Stimulated activated CD4-positive, alpha-beta T cell treated with anti-CD3 and anti-CD28 coated beads, Interleukin-2, amount 100 ng/mL, for 24 hours (primary cell): ENCODE measurements at places on chromosomes 6 and 20.

DNA sequence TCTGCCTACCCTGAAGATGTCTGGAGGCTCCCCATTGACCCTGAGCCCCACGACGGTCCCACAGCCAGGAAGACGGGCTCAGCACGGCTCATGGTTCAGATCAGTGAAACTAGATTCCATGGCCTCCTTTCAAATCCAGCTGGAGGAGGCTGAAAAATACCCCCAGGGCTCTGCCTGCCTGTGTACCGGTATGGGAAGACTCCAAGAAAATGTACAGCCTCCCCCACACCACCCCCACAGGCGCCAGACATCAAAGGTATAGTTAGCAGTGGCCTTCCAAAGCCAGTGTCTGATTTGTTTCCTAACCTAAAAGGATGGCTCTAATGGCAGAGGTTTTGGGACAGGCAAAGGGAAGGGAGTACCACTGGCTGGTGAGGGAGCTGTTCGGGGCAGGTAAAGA is 86.2 kb upstream of the SNAP25 start:
- no peak for DNase-seq

DNA sequence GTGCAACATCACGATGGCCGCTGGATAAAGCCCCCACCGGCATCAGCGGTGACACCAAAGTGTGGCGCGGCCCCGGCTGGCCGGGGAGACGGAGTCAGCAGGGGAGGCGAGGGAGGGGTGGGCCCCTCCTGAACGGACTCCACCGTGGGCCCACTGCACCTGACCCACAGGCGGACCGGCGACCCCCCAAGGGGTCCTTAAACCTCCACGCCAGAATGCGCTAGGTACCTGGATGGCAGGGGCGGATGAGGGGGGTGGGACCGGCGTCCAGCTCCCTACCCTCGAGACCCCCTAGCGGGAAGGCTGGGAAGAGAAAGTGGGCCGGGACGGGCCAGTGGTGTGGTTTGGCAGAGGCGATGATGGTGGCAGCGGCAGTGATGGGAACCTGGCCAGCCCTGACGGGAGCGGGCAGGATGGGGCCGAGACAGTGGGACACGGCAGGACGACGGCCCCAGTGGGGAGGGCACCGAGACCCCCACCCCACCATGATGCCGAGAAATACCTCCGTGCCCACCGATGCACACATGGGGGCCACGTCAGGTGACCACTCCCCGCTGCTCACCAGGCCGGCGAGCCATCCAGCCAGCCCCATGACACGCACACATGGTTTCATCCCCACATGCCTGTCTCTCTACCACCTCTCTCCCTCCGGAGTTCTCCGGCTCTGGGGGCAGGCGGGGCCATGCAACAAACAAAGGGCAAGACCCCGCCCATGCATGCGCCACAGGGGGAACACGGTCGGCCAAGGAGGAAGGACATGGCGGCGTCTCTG is 771.9 kb upstream of the DEFB115 start:
- no peak for DNase-seq

GRCh38 chr6:140980265-140980887 is 1152.3 kb upstream of the GJE1 start:
- no peak for DNase-seq

DNA sequence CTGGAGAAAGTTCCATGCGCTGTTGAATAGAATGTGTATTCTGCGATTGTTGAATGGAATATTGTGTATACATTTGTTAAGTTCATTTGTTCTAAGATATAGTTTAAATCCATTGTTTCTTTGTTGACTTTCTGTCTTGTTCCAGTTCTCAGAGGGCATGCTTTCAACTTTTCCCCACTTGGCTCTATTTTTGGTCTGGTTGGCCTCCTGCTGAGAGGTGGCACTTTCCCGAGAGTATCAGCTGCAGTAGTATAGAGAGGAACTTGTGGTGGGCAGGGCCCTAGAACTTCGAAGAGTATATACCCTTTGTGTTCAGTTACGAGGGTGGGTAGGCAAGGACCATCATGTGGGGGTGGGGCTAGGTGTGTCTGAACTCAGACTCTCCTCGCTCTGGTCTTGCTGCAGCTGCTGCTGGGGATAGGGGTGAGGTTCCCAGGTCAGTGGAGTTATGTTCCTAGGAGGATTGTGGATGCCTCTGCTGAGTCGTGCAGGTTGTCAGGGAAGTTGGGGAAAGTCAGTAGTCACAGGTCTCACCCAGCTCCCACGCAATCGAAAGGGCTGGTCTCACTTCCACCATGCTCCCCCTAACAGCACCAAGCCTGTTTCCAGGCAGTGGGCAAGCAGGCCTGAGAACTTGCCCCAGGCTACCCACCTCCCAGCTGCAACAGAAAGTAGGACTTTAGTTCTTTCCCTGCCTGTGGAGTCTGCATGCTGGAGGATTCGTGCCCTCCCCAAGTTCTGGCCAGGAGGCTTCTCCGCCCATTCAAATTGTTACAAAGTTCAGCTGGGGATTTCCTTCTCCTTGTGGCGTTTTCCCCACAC is 118.9 kb upstream of the SSTR4 start:
- DNase-seq, result no peak

DNA sequence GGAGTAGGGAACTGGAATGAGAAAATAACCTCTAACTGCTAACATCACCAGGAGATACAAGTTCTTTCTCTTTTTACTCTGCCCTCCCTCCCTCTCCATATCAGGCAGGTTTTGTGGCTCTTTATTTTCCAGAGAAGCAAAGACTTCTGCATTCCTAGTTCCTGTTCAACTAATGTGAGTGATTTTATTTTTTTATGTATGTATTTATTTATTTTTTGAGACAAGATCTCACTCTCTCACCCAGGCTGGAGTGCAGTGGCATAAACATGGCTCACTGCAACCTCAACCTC is 6.0 kb upstream of the IER3 start:
- DNase-seq, result no peak

DNA sequence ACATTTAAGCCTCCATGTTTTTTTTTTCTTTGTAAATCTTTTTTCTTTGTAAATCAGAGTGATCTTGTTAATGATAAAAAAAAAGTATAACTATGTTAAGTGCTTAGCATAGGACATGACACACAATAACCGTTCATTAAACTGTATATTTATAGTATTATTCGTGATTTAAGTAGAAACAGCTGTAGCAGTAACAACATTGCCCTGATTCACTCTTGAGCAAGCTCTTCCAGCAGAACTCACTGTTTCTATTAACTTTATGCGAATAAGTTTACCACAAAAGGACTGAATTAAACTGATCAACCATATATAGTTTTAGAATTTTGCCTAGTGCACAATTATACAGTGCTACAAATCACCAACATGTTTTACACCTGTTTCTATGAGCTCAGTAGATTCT is 1338.0 kb upstream of the EYS start:
- DNase-seq, result no peak

- DNase-seq, result no peak
Observed at GRCh38 chr6:126747728-126748540, 370.5 kb upstream of the RSPO3 start.

- peak; percentile 57 for DNase-seq
Observed at GRCh38 chr20:62066339-62066982, 780 bp upstream of the TAF4 start.

GRCh38 chr6:157615420-157615769 is 207.7 kb upstream of the SNX9 start:
- no peak for DNase-seq

GRCh38 chr20:48556956-48557355 is 270.8 kb downstream of the PREX1 start:
- DNase-seq, result no peak

- no peak for DNase-seq
Observed at GRCh38 chr20:50434653-50435396, 75.4 kb upstream of the PTPN1 start.

DNA sequence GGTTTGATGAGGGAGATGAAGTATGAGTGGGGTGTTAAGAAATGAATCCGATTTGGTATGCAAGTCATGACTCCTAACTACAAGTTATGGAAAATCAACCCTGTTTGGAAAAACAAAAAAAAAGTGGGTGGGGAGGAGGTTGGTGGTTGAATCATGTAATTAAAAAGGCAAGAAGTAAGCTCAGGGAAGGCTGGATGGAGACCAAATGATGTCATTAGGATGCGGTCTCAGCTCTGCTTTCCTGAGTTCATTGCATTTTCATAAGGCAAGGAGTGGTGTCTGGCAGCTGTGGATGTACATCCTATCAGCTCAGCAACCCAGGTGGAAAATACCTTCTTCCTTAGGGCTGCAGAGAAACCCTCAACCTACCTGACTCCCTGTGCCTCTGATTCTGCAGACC is 60.4 kb upstream of the AKAP12 start:
- no peak for DNase-seq

GRCh38 chr20:57093766-57094165 is 172.7 kb downstream of the BMP7 start:
- no peak for DNase-seq

GRCh38 chr6:87995461-87995860 is 52.2 kb upstream of the SPACA1 start:
- DNase-seq, result no peak

DNA sequence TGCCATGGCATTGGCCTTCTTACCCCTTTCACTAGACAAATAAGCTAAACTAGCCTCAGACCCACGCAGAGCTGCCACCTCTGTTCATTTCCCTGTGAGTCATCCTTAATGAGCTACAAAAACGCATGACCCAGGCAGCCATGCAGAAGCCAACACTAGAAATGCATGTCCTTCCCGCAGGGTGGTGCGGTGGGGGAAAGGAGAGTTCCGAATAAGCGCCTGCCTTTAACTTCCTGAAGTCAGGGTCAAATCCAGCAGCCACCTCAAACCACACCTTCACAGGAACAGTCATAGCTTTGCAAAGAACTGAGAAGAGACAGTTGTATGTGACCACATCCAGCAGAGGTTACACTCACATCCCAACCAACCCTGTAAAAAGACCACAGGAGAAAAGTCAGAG is 40.4 kb downstream of the IRF4 start:
- DNase-seq, result peak; percentile 51

- DNase-seq, result no peak
Observed at GRCh38 chr20:50636601-50637540, 54.5 kb downstream of the RIPOR3 start.

DNA sequence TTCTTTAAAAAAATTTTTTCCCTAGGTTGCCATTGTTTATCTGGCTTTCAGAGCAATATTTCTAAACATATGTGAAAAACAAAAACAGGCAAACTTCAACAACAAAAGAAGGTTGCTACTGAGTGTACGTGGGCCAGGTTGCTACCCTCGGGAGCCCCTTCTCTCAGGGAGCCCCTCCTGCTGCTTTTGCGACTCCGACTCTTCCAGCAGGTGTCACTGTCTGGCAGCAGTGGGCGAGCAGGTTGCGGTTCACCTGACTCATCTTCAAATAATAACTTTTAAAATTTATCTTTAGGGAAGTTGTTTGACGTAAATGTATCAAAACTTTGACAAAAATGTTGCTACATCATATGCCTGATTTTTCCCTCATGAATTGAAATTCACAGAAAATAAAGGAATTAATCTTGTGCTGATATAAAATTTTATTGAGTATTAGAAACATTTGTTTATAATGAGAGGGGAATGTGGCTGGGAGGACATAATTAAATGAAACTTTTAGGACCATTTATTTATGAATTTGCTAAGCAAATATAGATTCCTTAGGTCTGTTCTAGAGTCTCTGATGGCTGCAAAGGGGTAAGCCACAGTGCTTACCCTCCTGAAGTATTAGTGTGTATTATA is 138.8 kb downstream of the HIVEP1 start:
- DNase-seq, result peak; percentile 49

GRCh38 chr20:59661153-59661552 is 56.8 kb downstream of the PHACTR3 start:
- DNase-seq, result no peak

- no peak for DNase-seq
Observed at GRCh38 chr6:98833307-98834059, 891 bp upstream of the POU3F2 start.

DNA sequence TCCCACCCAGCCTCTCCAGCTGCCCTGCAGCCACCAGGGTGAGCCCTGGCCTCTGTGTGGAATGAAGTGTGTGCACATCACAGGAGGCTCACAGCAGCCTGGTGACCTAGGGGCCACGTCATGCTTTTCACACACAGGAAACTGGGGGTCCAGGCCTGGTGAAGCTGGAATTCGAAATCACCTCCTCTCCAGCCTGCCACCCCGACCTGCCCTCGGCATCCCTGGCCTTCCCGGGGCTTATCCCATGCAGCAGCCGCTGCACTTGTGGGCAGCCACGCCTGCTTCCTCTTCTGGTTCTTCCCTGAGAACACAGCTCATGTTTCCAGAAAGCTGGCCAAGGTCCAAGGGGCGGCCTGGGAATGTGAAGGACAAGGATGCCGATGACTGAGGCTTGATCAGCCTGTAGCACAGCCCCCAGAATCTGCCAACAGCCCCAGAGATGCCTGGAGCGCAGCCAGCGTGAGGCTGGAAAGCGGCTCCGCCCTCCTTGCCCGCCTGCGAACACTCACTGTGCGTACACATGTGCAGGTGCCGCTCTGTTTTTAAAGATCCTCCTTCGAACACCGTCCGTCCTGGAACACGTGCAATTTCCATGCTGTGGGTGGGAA is 4.2 kb upstream of the NTSR1 start:
- DNase-seq, result no peak

- no peak for DNase-seq
Observed at GRCh38 chr6:72938104-72938503, 287.2 kb downstream of the KHDC1L start.

GRCh38 chr6:20464041-20464440 is 62.4 kb downstream of the E2F3 start:
- DNase-seq, result no peak

GRCh38 chr6:2225422-2226392 is 19.7 kb downstream of the GMDS start:
- DNase-seq, result no peak

DNA sequence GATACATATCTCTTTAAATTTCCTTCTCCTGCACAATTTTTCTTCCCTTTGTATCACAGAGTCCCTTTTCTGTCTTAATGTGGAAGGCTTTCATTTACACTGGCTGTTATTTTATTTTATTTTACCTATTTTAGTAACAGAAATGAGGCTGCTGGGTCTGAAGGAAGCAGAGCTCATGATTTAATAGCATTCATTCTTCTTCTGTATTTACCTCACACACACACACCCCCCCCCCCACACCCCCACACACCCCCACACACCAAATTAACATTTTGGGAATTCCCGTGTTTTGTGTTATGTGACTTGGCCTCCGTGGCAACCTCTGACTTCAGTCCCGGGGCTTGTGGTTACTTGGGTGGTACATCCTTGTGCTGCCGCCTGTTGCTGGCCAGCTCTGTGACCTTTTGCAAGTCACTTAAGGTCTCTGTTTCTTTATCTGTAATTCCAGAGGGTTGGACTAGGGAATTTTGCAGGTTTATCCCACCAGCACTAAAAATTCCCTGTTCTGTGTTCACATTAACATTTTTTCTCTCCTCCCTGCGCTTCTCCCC is 108.8 kb downstream of the TIAM2 start:
- peak; percentile 20 for DNase-seq

GRCh38 chr6:80376411-80376810 is 269.9 kb downstream of the BCKDHB start:
- DNase-seq, result no peak

- DNase-seq, result no peak
Observed at GRCh38 chr6:168734523-168734922, 293.5 kb downstream of the SMOC2 start.

DNA sequence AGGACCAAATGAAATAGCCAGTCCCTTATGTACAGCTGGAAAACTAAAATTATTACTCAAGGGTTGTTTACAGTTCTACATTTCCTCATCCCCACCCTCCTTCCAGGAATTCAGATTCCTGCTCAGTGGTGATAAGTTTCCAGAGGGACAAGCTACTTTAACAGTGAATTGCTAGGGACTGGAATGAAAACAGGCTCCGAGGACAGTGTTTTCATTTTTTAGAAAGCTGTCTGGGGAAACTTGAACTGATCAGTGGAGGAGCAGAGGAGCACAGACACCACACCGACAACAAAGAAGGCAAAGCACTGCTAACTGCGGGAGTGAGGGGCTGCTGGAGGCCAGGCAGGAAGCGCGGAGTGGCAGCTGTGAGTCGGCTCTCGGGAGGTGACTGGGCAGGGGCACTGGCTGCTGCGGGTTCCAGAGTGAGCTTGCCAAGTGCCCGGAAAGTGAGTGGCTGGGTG is 322.2 kb downstream of the ESR1 start:
- no peak for DNase-seq
